SW480 (cell line): ENCODE measurements at places on chromosomes 4 and X.

- DNase-seq = no peak
Measured at GRCh38 chr4:94944726-94945125, 187.0 kb downstream of the BMPR1B start.

- peak; percentile 68 for DNase-seq
Measured at GRCh38 chr4:76305971-76306881, at the start of gene STBD1. STBD1 (plus strand) TSS chr4:76306733; CDS start chr4:76306770, 37 bp downstream.

- no peak for DNase-seq
Measured at GRCh38 chr4:151962138-151962823, 201.5 kb upstream of the GATB start.

- no peak for DNase-seq
Measured at GRCh38 chr4:4864443-4864939, 5.0 kb downstream of the MSX1 start.

DNA sequence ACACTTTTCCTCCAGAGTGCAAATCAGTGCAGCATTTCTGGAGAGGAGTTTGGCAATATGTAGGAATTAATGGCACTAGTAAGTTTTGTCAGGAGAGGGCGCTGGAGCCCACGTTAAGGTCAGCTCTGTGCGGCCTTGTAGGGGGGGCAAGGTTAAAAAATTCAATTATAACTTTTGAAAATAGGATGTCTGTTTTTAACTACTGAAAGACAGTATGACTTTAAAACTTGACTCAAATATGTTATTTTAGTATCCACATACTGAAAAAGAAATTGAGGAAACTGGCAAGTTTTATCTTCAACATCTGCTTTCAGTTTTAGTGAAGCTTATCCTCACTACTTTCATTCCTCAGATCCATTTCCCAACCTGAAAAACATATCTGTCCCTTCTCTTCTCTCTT is 30.9 kb upstream of the HSD17B13 start:
- no peak for DNase-seq

DNA sequence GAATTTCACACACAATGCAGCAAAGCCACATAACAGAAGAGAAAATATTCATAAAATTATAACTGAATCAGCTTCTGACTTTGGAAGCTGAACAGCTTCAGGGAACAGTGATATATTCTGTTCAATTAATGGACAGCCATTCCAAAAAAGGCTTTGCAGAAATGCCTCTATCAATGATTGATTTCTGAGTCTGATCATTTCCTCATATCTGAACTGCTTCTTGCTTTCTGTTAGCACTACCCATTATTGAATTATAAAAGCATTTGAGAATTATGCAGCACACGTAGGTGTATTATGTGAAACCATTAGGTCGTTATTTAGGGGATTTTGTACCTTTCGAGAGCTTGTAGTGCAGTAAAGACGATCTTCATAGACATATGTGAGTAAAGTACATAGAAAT is 159.6 kb downstream of the STIM2 start:
- no peak for DNase-seq

GRCh38 chrX:119871245-119871598 is 311 bp downstream of the RNF113A start:
- peak; percentile 35 for DNase-seq

GRCh38 chr4:150739591-150739990 is 157.6 kb downstream of the MAB21L2 start:
- DNase-seq = no peak

GRCh38 chrX:9647431-9647830 is 118.2 kb downstream of the GPR143 start:
- DNase-seq = no peak

DNA sequence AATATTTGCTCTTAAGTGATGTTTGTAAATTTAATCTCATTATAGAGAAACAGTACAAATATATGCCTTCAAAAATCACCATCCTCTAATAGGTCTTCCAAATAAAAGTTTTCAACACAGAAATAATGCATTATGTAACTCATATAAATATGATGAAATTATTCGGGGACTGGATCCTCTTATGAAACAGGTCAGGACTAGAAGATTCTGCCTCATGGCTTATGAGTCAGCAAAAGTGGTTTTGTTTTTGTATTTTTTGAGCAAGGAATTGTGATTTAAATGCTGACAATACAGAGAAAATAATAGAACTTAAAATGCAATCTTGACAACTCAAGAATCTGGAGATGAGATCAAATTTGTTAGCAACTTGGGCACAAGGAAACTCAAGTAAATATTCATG is 179.7 kb upstream of the NDP start:
- DNase-seq = no peak

- DNase-seq = peak; percentile 37
Measured at GRCh38 chrX:49838374-49838773, 9.3 kb downstream of the PAGE4 start.

DNA sequence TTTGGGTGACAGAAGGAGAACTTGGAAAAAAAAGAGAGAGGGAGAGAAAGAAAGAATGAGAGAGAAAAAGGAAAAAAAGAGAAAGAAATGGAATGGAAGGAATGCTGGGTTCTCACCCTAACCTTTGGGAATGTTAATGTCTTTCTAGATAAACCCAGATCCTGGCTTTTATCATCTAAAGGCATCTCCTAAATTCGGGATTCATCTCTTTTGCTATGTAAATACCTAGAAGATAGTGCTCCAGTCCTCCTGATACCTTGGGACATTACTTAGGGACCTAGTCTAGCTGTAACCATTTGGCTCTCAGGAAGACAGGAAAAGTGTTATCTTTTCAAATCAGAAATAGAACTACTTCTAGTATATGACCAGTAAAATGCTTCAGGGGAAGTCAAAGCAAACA is 15.8 kb upstream of the SPCS3 start:
- no peak for DNase-seq

DNA sequence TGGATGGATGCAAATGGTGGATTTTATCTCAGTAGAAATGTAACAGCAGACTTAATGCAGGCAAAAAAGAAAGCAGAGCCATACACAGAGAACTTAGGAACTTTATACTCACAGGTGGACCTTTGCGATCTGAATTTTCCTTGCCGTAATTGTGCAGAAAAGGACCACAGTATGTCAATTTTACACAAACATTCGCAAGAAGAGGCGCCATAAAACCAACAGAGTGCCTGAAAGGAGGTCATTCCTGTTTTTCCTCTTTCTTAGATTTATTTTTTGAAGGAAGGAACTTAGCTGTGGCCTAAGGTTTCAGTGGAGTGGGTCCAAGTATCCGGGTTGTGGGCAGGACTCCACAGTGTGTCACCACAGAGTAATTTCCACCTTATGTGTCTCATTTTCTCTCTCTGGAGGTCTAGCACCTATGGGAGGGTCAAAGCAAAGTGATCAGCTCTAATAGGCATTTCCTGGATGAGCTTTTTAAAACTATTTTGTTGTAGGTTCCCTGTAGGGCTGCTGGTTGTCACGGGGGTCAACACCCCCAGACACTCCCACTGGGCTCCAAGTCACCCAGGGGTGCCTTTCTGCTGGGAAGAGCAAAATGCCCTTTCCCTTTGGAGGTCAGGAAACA is 24.7 kb upstream of the PBDC1 start:
- peak; percentile 0 for DNase-seq

DNA sequence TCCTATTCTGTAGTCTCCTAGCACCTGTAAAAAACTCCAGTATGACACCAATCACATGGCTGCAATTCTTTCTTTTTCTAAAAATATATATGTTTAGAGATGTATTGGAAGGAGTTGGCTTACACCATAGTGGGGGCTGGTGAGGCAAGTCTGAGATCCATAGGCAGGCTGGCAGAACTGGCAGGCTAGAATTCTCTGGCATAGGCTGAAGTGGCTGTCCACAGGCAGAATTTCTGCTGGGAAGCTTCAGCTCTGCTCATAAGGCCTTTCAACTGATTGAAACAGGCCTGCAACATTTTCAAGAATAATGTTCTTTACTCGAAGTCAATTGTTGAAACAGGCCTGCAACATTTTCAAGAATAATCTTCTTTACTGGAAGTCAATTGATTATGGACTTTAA is 37.0 kb downstream of the FGF2 start:
- DNase-seq = no peak

GRCh38 chrX:13502590-13502989 is 66.8 kb upstream of the EGFL6 start:
- no peak for DNase-seq

DNA sequence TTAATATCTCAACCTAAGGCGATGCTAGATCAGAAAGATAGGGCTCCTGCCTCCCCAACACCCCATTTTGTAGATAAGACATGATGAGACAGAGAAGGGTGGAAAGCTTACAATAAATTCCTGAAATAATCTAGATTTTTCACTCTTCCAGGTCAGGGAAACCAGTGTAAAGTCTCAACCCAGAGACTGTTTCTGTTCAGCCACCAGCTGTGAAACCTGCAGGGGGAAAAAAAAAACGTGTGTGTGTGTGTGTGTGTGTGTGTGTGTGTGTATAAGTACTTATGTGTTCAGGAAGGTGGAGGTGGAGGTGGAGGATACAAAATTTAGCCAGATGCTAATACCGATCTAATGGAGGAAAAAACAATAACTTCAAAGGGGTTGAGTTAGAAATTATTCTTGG is 773 bp upstream of the ITM2A start:
- DNase-seq = no peak

GRCh38 chrX:53642337-53642736 is 44.2 kb downstream of the HUWE1 start:
- peak; percentile 39 for DNase-seq

GRCh38 chr4:44616621-44617020 is 34.8 kb downstream of the YIPF7 start:
- DNase-seq = no peak

DNA sequence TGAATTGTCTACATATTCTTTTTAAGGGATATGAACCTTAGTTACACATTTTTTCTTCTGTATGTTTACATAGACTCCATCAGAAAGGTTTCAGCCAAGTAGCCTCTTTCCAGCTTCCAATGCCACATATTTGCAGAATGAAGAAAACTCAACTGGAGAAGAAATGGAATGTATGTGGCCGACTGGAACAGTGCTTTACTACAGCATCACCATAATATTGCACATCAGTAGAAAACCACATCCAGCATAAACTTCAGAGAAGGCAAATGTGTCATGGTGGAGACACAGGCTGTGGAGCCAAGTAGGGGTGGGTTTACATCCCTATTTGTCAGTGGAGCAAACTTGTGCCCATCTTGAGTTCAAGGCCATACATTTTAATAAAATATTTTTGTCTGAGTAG is 204.8 kb upstream of the LDB2 start:
- DNase-seq = no peak

DNA sequence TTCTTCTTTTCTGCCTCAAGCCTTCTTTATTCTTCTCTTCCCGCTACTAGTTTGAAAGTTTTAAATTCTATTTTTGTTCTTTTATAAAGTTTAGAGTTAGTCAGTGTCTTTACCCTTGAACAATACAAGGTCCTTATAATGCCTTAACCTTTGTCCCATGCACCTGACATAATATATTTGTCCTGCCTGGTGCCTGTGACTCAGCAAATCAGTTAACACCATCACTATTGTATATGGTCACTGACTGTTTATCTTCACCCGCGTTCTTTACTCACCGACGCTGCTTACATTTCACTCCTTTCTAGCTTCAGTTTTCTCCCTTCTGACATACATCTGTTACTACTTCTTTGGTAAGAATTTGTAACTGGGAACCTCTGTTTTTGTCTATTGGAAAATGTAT is 5.7 kb downstream of the SMIM20 start:
- peak; percentile 43 for DNase-seq

GRCh38 chr4:1516881-1517480 is 110.7 kb upstream of the NKX1-1 start:
- DNase-seq = no peak

- no peak for DNase-seq
Measured at GRCh38 chr4:99790796-99791617, 25.6 kb upstream of the DAPP1 start.

- no peak for DNase-seq
Measured at GRCh38 chr4:13481569-13481968, 2.6 kb downstream of the RAB28 start.

DNA sequence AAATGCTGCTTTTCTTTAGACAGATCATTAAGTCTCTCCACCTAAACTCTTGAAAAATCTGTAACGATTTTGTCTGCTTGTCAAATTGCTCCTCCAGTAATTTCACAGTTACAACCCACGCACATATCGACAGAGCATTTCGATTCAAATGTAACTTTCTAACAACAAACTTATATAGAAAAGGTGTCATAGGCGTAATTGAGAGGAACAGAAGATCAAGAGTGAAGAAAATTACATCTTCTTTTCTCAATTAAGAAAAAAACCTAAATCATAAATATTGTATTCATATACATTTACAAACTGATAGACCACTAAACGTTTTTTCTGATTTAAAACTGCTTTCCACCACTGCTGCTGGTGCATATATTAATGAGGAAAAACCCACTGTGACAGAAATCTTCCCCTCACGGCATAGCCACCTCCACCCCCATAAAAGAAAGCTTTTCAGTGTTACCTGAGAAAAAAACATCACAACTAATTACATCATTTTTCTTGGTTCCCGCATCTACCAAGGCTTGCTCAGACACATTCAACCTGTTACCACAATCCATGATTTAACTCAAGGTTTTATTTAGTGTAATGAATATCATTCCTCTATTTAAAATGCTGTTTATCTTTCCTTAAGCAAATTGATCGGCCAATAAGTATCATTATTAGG is 1.9 kb downstream of the GPM6A start:
- DNase-seq = no peak

DNA sequence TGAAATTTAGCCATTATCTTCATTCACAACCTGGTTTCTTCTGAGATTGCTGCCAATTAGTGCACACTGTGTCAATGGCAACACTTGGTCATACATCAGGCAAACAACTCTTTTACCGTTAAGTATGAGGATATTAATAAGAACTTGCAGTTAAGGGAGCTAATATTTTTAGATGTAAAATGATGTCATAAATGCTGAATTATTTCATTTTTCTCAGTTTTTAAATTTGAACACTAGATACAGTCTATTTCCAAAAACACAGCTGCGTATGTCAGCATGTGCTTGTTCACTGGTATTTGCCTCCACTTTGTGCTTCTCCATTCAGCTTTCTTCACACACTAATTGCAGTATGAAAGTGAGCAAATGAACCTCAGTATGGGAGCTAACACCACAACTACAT is 1.6 kb downstream of the KLHL13 start:
- no peak for DNase-seq

DNA sequence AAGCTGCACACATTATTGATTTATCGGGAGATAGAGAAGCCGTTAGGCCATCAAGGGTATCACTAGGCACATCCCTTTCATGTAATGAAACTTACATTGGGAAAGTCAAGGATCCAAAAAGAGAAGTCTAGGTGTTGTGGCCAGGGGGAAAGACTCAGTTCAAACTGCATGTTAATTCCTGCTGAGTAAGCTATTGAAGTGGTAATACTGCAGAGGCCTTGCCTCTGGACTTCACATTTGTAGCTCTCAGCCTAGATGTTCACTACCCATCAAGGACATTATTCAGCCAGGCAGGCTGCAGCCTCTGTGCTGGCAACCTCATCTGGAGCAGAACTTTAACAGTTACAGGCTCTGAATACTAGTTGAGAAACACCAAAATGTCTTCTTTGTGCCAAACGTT is 2094.5 kb upstream of the AGA start:
- no peak for DNase-seq

GRCh38 chr4:142901166-142901662 is 55.1 kb upstream of the INPP4B start:
- DNase-seq = no peak
